ENCODE measurements at places on chromosomes 4 and X.
A peak's percentile ranks its signal among the peaks of the same experiment; 100 is the strongest.

- DNase-seq: no peak
These were observed 22.2 kb downstream of the FABP2 start for GRCh38 chr4:119299741-119300100.

- DNase-seq: no peak
These were observed 28.4 kb upstream of the RPS6KA6 start for GRCh38 chrX:84216406-84216805.

- DNase-seq: peak; percentile 19
These were observed 86.8 kb upstream of the FAM241A start for GRCh38 chr4:112058433-112058832.

- no peak for DNase-seq
These were observed 2.7 kb downstream of the NDP start for GRCh38 chrX:43970528-43970927.

DNA sequence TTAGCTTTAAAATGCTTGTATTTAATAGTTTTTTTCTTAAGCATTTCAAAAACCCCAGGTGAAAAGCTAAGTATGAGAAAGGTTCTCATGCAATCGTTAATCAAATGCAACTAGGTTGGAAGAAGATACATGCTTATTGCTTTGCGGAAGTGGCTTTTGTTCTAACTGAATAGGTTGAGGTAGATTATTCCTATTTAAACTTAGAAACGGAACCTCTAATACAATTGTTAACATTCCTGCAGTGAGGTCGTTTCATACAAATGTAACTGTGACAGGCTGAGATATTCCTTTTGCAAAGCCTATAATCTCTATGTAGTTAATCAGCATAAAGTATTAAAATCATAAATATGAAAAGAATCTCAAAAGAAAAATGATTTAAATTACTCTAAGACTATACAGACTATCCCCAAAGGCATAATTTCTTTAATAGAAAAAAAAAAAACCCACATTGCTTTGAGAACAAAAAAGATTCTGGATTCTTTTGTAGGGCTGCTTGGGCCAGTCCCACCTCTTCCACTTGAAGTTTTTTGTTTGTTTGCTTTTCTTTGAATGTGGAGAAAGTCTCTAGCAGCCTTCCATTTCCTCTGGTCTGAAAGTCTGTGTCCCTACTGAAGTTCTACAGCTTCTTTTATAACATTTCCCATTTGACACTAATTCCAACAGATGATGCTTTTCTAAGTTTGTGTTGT, 25.6 kb upstream of the SORBS2 start:
- peak; percentile 69 for DNase-seq

DNA sequence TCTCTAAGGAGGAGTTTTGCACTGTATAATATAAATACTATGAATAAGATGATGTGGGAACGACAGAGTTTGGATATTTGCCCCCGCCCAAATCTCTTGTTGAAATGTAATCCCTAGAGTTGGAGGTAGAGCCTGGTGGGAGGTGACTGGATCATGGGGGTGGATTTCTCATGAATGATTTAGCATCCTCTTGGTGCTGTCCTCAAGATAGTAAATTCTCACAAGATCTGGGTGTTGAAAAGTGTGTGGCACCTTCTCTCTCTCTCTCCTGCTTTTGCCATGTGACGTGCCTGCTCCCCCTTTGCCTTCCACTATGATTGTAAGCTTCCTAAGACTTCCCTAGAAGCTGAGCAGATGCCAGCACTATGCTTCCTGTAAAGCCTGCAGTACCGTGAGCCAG, 241.6 kb upstream of the ETNPPL start:
- DNase-seq: no peak

DNA sequence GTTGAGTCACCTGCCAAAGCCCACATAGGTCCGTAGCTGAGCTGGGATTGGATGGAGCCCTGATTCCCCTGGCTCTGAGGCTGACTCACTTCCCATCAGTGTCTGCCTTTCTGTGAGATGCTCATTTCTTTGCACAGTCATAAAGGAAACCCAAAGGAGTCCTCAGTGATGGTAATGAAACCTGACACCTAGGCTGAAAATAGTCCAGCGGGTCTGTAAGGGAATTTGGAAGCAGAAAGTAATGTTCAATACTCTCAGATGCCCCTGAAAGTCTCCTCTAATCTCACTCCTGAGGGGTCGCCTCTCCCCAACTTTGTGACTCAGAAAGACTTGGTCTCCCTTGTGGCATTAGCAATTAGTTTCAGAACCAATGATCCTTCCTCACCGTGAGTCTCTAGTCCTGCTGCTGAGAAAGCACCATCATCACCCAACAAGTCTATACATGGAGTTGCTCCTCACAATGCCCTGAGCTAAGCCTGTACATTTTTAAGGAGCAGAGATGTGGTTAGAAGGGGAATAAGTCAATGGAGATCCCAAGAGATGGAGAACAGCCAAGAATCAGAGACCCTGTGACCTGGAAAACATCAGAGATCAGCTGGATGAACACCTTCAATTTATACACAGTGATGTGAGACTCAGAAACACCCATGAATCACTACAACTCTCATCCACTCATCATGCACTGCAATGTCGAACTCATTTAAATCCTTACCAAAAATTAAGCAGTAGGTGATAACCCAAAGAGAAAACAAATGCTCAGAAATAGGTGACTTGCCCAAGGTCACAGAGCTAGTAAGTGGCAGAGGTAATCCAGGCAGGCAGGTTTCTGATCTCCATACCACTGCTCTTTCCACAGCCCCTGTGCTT, 219.0 kb upstream of the CPEB2 start:
- DNase-seq: peak; percentile 24

GRCh38 chr4:125313497-125313896, 1.3 kb upstream of the FAT4 start:
- DNase-seq: peak; percentile 76

DNA sequence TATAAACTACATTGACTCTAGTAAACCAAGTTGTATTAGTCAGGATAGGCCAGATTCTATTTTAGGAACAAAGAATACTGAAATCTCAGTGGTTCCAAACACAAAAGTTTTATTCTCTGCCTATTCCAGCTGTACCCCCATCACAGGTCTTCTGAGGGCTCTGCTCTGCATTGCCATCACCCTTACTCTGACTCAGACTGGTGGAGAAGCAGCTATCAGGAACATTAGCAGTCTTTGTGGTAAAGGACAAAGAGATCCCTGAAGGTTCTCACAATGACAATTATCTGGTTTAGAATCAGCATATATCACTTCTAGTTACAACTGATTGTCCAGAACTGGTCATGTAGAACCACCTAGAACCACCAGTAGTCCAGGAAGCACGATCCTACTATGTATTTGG, 251.1 kb downstream of the GLUD2 start:
- no peak for DNase-seq

DNA sequence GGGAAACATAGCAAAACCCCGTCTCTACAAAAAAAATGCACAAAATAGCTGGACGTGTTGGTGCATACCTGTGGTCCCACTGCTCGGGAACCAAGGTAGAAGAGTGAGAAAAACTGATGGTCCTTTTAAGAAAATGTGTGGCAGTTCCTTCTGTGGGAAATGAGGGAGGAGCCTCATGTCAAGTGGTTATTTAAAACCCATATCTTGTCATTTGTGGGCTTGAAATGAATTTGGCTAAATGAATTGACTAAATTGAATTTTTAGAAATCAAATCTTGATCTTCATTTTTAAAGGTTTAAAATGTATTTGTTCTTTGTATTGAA, 16.2 kb upstream of the LAMP2 start:
- no peak for DNase-seq

DNA sequence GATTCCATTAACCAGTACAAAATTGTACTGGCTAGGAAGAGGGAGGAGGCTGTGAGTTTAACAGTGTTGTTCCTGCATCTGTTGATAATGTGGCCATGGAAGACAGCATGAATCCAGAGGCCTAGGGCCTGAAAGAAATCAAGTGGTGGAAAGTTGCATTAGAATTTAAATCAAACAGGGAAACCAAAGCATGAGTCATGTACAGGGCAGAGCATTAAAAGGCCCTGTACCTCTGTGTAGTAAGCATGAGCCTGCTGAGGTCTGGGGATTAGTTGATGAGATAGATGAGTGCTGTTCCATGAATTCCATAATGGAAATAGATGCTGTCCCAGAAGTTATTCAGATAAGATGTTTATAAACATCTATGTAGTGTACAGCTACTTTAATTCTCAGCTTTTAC, 58.3 kb downstream of the MID1IP1 start:
- DNase-seq: no peak

DNA sequence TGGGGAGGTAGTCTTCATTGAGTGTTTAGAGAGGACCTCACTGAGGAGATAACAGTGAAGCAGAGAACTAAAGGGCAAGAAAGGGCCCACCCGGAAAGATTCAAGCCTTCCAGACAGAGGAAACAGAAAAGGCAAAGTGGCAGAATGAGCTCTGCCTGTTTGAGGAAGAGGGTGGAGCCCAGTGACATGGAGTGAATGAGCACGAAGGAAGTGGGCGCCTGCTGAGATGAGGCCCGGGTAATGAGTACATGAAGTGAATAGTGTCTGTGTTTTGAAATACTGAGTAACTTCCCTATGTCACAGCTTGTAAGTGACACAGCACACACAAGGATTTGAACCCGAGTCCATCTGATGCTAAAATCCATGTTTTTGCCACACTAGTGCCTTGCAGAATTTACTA, 32.5 kb upstream of the TLR2 start:
- DNase-seq: no peak

GRCh38 chr4:174037631-174038030, 245.8 kb downstream of the FBXO8 start:
- DNase-seq: peak; percentile 47

GRCh38 chrX:150848914-150849365, 49.5 kb downstream of the CD99L2 start:
- no peak for DNase-seq

DNA sequence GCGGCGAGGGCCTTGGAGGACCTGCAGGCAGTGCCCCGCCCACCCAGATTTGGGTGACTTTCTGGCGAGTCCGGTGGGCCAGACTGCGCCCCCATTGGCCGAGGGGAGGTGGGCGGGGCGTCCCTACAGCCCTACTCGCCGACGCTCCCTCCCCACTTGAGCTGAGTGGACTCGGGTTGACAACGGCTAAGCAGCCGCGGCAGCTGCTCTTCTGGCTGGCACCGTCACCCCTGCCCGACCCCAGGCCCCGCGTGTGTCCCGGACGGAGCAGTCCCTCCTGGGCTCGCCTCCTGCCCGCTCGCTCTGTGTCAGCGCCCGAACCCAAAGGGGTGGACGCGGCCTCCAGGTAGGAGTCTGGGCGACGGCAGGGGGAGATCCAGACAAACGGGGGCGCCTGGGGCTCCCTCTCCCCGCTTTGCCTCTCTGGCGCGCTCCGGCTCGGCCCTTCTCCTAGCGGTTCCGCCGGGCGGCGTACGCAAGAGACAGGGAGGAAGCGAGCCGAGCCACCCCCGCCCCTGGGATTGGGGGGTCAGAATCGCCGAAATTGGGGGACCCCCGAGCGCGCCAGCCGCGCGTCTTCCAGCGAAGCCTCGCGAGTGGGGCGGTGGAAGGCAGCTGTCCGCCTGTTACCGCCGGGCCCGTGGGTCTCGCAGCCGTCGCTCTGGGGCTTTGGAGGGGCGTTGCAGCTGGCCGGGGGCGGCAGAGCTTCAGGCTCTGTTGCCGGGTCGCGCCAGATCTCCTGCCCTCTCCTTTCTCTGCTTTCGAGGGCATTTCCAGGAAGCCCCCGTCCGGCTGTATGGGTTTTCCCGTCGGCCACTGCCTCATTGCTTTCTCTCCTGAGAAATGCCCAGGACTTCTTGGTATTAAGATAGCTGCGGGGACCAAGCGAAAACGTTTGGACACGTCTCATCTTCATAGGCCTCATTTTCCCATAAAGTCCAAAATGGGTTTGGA, 46.3 kb downstream of the STARD8 start:
- DNase-seq: no peak

DNA sequence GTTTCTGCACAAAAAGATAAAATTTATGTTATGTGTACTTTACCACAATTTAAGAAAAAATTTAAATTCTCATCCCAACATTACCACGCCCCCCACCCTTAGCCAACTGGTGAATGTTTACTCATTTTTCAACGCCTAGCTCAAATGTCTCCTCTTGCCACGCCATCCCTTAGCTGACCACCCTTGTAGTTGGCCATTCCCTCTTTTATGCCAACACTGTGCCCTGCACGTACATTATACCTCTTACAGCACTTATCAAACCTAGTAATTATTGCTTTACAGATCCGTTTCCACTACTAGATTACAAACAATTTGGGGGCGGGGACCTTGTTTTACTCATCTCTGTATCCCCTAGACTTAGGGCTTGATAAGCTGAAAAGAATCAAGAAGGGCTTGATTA, 644 bp downstream of the ERCC6L start:
- no peak for DNase-seq

DNA sequence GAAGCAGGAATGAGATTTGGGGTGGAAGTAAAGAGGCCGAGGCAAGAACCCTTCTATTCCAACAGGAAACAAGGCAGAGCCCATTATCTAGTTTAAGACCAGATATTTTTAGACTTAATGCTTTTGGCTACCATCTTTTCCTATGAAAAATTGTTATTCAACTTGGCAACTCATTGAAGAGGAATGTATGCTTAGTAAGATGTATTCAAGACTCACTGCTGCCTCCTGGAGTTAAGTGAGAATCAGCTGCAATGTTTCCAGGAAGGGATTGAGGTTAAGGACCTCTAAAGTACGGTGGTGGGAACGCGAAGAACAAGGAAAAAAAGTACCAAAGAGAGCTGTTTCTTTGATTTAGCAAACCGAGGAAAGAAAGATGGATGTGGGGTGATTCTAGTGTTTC, 89.1 kb downstream of the RAPGEF2 start:
- peak; percentile 27 for DNase-seq

- DNase-seq: no peak
These were observed 6.7 kb upstream of the UVSSA start for GRCh38 chr4:1340181-1340747.

DNA sequence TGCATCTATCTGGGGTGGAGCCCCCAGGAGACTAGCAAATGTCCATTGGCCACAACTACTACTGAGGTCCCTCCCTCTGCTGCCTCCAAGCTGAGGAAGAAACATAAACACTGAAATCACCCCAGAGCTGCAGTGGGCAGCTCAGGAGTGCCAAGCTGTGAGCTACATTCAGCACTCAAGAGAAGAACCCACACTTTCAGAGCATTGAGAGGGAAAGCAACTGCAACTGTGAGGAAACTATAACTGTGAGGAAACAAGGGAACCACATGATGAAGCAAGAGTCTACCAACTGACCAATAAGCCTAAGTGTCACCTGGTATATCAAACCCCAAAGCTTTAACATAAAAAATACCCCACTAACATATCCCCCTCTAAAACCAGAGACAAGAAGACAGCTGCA, 373.5 kb upstream of the TACR3 start:
- DNase-seq: no peak

DNA sequence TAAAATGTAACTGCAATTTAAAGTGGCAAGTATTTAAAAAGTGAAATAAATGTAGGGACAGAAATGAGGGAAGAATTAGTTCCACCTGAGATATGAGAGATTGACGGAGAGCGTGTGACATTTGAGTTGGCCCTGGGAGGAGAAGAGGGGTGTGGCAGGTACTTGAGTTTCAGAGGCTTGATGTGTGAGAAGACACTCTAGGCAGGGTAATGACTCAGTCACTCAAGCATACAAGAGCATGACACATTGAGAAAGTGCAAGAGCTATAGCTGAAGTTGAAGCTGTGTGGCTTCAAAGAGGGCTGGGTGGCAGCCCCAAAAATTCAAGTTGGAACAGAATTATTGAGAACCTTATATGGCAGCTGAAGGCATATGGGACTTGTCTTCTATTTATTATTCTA, 420.5 kb downstream of the SLITRK2 start:
- no peak for DNase-seq
